ENCODE measurements at places on chromosomes 2 and 18. TPM values are rescaled to one million over a fixed set of nuclear protein-coding genes. Genes with fewer than 3 reads are reported as not detected.

DNA sequence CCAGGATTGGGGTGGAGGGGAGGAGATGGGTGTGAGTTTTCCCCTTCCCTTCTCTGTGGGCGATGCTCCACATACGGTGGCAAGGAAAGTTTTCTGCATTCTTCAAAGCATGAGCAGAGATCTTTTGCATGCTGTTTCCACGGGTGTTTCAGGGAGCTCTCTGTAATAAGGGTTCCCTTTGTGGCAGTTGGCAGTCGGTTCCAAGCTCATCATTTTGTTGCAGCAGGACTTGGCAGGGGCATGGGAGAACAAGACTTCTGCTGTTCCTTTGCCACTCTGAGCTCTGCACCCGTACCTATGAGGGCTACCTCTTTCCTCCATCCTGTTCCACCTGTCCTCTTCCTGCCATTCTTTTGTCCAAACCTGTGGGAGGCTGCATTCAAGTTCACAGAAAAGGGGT, 71.3 kb upstream of the SPRED2 start:
- H3K4me3 ChIP-seq = no peak overlapping the region
- peaks cover 23% of the 10 kb centered on the region for H3K27me3 ChIP-seq
- H3K4me1 ChIP-seq = no peaks in the 10 kb centered on the region
- no peaks in the 10 kb centered on the region for H3K36me3 ChIP-seq

The CFAP65 gene
- total RNA-seq = not detected

DNA sequence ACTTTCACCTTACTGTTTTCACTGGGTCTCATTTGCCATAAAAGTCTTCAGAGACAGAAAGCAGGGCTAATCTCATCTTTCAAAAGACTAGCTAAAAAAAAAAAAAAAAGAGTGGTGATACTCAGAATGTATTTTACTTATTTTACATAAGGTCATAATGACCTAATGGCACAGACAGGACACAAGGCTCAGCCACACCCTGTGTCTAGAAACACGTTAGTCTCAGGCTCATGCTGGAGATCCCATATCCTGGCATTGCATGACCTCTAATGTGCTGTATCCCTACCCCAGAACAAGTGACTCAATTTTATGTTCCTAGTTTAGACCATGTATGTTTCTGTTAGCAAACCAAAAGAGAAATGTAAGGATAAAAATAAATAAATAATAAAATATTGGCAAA, 115.4 kb downstream of the SATB2 start:
- no peak overlapping the region for H3K4me3 ChIP-seq
- no peak overlapping the region for H3K27ac ChIP-seq
- peaks cover 15% of the 10 kb centered on the region for H3K36me3 ChIP-seq
- H3K4me1 ChIP-seq = peaks cover 21% of the 10 kb centered on the region
- H3K27me3 ChIP-seq = no peaks in the 10 kb centered on the region

- no peaks in the 10 kb centered on the region for H3K36me3 ChIP-seq
- no peak overlapping the region for H3K4me3 ChIP-seq
- H3K4me1 ChIP-seq = peaks cover 17% of the 10 kb centered on the region
- H3K27ac ChIP-seq = no peak overlapping the region
- peaks cover 1% of the 10 kb centered on the region for H3K27me3 ChIP-seq
Measured at GRCh38 chr2:149908726-149909683, 321.4 kb upstream of the MMADHC start.

DNA sequence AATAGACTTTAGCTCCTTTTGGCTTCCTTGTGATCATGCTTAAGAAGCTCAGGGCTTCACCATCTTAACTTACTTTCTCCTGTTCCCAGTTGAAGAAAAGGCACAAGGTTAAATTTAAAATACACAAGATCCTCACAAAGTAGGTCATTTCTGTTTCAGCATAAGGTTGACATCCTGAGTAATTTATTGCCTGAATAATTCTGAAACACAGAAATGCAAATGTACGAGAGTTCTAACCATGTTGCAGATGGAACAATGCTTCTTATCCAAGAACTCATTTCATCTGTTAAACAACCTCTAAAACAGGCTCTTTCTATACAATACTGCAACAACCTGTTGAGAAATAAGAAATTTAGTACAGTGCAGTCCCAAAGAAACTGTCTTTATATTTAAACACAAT, 395.2 kb downstream of the BCL11A start:
- no peaks in the 10 kb centered on the region for H3K36me3 ChIP-seq
- no peak overlapping the region for H3K27ac ChIP-seq
- H3K4me3 ChIP-seq = no peak overlapping the region
- no peaks in the 10 kb centered on the region for H3K4me1 ChIP-seq

GRCh38 chr2:17933256-17933655, 54.8 kb downstream of the KCNS3 start:
- DNase-seq = no peak
- no peak overlapping the region for H3K27ac ChIP-seq
- peaks cover 8% of the 10 kb centered on the region for H3K36me3 ChIP-seq
- no peak overlapping the region for H3K4me3 ChIP-seq
- no peaks in the 10 kb centered on the region for H3K27me3 ChIP-seq
- H3K4me1 ChIP-seq = peaks cover 25% of the 10 kb centered on the region

- no peak for DNase-seq
- peak overlapping the region; percentile 27 for H3K27ac ChIP-seq
- H3K4me1 ChIP-seq = peaks cover 33% of the 10 kb centered on the region
- no peak overlapping the region for H3K4me3 ChIP-seq
Measured at GRCh38 chr2:30503007-30503694, 56.1 kb downstream of the LCLAT1 start.

The DPYSL5 gene
- total RNA-seq = not detected
